ENCODE measurements at places on chromosomes 11 and 22.

GRCh38 chr11:2752923-2753322, 53.1 kb upstream of the KCNQ1OT1 start:
- DNase-seq: no peak

DNA sequence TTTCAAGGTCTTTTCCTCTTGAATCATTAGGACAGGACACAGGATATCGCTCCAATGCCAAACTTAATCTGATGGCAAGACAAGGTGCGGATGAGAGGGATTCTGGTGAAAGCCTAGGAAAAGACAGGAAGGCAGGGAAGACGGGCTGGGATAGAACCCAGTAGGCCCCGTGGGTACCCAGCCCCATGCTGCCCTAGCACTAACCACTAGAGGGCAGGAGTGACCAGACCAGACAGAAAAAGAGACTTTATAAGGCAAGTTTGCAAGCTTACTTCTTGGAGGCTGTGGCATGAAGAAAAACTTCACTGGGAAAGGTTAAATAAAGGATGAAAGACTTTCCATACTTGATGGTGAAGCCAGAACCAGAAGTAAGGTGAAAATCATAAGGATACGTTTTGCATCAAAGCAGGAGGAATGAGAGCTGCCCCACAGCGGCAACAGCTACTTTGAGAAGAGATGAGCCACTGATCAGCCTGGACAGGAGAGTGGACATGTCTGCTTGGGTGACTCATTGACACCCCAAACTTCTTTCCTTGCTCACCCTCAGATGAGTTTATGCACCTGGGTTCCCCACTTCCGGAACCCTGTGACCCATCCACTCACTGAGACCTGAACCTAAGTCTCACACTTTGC, 39.8 kb downstream of the SYN3 start:
- DNase-seq: peak; percentile 47

- no peak for DNase-seq
Observed at GRCh38 chr22:22720724-22721261, 76.4 kb downstream of the GGTLC2 start.

DNA sequence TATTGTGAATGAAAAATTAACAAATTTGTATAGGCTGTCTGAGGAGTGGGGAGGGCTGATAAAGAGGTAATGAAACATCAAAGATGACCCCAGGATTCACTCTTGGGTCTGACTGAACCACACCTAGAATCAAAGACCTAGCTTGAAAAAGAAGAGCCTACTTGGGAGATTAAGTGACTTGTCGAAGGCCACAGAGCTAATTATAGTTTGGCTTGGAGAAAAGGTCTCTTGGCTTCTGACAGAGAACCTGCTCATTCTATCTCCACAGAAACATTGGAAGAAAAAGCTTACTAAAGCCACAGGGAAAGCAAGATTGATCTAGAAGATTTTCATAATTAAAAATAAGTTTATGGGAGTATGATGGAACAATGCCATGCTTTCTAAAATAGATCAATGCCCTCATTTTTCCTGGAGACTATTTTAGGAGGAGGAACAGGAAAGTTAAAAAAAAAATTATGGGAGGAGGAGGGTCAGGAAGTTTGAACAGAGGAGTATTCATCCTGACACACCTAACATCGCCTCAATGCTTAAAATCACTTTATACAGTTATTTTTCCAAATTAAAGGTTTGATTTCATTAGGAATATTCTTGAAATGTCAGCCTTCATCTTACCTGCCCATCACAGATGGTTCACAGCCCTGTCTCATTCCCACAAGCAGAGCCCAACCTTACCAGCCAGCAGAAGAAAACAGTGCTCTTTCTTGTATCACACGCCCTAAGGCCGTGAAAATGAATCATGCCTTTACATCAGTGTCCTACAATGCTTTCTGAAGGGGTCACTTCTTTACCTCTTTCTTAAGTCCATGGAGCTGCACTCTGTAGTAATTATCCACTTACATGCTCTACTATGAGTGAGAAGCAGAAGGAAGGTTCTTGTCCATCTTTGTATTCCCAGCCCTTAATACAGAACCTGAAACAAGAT, 231.1 kb upstream of the MPPED2 start:
- DNase-seq: no peak

DNA sequence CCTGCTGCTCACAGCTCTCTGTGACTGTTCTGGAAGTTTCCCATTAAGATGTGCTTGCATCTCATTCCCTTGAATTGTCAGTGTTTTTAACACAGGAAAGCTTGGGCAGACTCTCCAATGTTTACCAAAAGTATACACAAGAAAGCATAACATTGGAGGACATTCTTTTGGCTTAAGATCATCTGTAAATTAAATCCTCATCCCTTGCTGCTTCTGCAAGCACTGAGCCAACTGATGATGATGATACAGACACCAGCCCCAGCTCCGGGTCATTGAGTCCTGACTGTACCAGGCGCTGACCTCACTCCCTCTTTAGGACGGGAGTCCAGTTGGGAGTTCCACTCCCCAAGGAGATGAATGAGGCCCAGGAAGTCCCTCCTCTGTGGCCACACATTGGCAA, 23.8 kb downstream of the CD82 start:
- peak; percentile 18 for DNase-seq

GRCh38 chr22:48955351-48956311, 872.0 kb downstream of the BRD1 start:
- DNase-seq: no peak

DNA sequence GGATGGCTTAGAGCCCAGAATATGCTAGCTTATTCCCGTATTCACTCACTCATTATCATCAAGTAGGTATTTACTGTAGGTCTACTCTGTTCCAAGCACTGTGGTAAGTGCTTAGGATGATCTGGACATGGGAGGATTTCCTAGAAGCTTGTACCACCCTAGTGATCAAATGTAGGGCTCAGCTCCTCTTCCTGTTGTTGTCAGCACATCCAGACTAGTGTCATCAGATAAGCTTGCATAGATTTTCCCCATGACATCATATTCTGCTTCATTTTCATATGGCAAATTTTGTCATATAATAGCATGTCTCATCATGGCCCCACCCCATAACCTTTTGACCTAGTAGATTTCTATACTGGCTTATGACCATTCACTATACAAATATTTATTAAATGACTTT, 19.3 kb upstream of the NUCB2 start:
- DNase-seq: no peak

GRCh38 chr22:49452362-49452946, 375.2 kb downstream of the BRD1 start:
- no peak for DNase-seq

- no peak for DNase-seq
Observed at GRCh38 chr11:128889657-128890213, 1.4 kb upstream of the KCNJ5 start.

DNA sequence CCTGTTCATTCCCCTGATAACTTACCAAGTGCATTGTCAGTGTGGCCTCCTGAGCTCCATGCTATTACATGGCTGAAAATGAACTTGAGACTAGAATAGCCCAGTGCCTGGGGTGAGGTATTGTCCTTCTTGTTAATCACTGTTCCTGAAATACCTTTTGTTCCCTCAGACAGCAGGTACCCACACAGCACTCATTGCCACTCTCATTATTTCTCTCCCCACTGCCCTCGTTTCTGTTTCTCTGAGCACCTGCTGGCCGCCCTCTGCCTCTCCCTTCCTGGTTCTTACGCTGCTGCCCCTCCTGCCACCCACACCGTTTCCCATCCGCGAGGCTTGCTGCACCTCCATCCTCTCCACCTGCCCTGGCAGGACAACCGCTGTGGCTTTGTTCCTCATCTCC, 36.9 kb upstream of the RAB1B start:
- no peak for DNase-seq

DNA sequence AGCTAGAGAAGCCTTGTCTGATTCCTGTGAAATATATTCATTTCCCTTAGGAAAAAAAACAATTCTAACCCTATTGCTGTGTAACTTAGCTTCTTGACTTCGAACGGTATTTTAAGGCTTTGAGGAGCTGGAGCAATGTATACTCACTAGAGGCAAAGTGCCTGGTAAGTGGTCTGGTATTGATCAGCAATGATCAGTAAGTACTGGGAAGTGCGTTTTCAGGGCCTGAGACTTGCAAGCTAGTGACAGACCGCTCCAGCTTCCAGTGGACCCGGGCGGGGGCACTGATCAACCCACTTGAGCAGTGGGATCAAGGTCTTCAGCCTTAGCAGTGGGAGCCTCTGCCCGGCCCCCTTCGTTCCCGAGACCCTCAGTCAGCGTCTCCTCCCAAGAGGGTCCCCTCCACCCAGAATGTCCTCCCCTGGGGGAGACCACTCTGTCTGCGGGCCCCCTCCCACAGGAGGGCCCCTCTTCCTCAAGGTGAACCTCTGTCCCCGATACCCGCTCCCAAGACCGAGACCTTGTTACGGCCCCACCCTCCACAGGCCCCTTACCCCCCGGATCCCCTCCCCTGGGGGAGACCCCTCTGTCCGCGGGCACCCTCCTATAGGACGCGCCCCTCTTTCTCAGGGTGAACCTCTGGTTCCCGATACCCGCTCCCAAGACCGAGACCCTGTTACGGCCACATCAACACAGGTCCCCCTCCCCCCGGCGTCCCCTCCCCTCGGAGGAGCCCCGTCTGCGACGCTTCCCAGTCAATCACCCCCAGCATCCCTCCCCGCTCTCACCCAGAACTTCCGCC, 452 bp upstream of the ATXN10 start:
- DNase-seq: no peak

DNA sequence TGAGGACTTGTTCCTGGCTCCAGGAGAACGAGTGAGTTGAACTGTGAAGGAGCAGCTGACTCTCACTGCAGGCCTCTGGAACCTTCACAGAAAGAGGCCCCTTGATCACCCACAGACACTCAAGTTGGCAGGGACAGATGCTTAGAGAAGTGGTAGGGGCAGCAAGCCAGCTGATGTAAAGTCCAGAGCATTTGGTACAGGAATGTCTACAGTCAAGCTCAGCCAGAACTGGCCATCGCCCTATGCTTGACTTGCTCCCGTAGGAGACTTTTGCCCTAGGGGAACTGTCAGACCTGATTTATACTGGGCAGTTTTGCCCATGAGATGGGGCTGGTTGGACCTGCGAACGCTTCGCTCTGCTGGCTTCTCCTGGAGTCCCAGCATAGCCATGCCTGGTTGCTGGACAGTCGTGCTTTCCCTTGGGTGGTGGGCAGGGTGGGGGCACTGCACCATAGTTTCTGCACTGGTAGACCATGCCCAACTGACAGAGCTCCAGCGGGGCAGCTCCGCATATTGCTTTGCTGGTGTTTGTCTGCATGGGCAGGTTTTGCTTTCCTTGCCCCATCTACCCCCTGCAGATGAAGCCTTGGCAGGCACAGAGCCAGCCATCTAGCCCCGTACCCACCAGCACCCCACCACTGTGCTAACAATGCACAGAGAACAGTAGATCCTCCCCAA, 977.7 kb downstream of the JRKL start:
- no peak for DNase-seq

GRCh38 chr11:27949951-27950738, 157.8 kb downstream of the KIF18A start:
- no peak for DNase-seq

- DNase-seq: no peak
Observed at GRCh38 chr11:14018441-14018840, 55.9 kb downstream of the SPON1 start.

GRCh38 chr11:117525866-117526542, 198.3 kb downstream of the CEP164 start:
- DNase-seq: no peak

DNA sequence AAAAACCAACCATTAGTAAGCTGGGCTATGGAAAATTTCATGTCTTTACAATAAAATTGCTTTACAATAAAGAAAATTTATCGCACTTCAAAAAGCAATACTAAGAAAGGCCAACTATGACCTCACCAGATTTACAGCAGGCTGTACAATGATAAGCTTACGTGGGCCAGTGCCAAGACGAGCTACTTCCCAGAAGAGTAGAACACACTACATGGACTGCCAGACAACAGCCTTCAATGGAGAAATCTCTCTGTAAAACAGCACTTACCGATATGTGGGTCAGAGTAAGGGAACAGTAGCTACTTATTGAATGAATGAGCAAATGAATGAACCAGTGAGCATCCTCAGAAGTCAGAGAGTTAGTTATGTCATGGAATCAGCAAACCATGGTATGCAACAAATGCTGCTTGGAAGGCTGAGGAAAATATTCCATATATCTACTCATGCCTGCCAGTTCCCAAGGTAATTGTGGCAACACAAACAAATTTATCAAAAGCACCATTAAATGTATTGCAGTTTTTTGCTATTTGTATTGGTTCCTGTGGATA, 74.4 kb downstream of the SLC36A4 start:
- DNase-seq: no peak

DNA sequence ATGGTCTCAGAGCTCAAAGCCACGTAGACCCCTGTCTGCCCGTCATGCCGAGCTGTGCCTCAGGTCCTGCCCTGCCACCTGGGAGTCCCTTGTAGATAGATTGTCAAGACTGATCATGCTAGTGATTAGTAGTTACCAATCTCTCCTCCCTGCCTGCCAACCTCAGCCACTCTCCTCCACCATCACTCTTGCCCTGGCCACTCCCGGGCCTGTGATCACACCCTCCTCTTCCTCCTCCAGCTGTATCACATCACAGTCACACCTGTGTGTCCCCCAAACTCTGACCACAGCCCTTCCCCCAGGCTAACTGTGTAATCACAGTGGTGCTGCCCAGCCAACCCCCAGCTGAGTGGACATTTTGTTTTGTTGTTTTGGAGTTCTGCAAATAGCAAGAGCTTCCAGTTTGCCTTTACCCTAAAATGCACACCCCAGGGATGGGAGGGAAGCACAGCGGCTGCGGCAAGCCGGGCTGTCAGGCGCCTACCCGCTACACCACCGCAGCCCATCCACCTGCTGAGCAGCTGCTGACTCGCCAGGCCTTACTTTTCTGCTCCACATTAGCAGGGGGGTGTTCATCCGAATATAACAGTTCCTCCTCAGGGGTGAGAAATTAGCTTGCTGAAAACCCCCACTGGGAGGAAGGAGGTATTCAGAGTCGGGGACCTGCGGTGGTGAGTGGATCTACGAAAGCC, 45.8 kb downstream of the LRFN4 start:
- DNase-seq: no peak

All from substantia nigra (tissue), 51 donors.